ENCODE measurements at places on chromosomes 7 and 10.

- DNase-seq = no peak
These were observed 15.5 kb downstream of the ZNF488 start for GRCh38 chr10:47368431-47369180.

DNA sequence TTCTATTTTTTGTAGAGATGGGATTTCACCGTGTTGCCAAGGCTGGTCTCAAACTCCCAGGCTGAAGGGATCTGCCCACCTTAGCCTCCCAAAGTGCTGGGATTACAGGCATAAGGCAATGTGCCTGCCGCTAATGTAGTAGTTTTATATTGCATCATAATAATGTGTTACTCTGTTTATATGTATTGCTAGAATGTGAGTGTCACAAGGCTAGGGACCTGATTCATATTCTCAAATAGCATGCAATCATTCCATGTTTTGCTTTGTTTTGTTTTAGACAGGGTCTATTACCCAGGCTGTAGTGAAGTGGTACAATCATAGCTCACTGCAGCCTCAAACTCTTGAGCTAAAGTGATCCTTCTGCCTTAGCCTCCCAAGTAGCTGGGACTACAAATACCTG lies 13.5 kb downstream of the CCL26 start:
- no peak for DNase-seq

GRCh38 chr10:11871466-11871865 lies 48.3 kb downstream of the PROSER2 start:
- no peak for DNase-seq

GRCh38 chr10:6503171-6503570 lies 76.9 kb downstream of the PRKCQ start:
- no peak for DNase-seq

All from H4 (cell line).